Cardiac muscle cell (in vitro differentiated cells and primary cell): ENCODE measurements at places on chromosomes 13 and 19. TPM values are rescaled to one million over a fixed set of nuclear protein-coding genes. Genes with fewer than 3 reads are reported as not detected.

Gene SCN1B
- total RNA-seq, result 1.2 and 4.2 TPM in 2 replicates

GRCh38 chr13:62432906-62433305 lies 1017.3 kb upstream of the PCDH20 start:
- DNase-seq, result no peak

GRCh38 chr13:38180670-38181069 lies 169.0 kb upstream of the UFM1 start:
- DNase-seq, result peak; percentile 1

DNA sequence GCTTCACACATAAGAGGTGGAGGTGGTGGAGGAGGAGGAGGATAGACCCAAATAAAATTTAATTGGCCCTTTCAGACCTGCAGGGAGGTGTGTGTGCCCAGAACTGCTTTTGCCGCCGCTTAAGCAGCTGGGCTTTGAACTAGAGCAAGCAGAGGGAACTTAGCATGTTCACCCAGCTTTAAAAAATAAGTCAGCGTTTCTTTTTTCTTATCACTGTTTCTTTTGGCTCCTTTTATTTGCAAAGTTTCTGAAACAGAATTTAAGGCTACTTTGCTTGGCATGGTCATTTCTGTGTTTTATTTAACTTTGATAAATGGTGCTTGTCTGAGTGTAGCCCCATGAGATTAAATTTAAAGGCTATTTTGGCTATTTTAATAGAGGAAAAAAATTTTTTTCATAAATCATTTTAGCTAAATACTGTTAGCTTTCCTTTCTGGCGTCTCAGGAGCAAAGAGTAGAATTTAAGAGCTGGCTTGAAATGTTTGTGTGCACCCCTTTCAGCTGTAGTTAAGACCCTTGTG lies 43.3 kb upstream of the RNF113B start:
- DNase-seq, result no peak
